ENCODE measurements at places on chromosomes 3 and 15.
A peak's percentile ranks its signal among the peaks of the same experiment; 100 is the strongest.

DNA sequence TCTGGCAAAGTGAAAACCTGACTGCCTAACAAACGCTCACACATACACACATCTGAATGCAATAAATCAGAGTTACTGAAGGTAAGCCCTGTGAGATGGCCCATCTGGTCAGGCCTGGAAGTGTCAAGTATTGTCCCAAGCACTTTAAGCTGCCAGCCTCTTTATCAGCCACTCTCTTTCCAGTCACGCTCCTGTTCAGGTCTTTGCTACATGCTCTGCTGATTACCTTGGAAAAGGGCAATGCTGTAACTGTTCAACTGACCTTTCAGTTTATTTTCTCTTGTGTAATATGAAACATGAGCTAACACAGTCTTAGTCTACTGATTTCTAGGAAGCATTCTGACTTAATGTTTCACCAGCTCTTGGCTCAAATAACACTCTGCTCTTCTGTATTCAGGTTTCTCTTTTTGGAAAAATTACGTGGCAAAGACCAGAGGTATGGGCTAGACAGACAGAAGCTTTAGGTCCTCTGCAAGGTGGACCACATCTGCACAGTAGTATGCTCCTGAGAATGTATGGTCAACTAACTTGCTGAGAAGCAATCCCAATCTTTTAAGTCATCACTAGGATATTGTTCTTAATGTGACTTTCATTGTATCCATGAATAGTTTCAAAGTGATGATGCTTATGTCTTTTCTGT is 44.5 kb downstream of the GBE1 start:
- DNase-seq, result peak; percentile 82

- DNase-seq, result no peak
These were observed 13.3 kb upstream of the PPP1R2 start for GRCh38 chr3:195556390-195556789.

DNA sequence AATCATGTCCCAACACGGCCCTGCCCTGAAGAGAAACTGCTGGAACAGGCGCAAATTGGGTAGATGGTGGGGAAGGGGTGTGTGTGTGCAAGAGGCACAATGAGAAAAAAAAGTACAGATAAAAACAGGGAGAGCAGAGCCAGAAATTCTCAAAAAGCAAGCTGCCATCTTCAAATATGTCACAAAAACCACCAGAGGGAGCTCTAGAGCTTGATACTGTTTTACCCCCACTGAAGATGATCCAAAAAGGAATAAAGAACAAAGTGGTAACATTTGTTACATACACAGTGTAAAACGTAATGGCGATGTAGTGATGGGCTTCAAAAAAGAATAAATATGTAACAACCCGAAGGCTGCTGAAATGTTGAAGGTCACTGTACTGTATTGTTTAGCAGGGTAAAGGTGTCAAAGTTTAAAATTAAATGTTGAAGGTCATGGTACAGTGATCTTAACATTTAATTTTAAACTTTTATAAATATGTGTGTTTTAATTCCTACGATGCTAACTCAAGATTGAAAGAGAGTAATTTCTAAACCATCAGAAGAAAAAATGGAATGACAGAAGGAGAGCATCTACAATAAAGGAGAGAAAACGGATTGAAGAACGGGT is 6.0 kb downstream of the SNRPA1 start:
- DNase-seq, result peak; percentile 25

DNA sequence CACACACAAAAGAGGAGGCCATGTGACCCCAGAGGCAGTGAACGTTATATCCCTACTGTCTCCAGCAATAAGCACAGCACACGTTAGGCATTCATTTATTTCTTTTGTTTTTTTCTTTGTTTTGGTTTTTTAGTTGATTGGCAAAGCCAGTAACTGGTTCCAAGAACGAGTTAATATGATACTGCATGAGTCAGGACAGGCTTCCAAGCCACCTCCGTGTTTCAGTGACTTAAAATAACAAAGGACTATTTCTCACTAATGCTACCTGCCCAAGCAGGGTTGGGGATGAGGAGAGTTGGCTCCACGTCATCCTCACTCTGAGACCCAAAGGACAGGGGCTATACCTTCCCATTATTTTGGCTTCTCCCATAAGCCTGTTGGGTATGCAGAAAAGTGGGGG is 130.5 kb downstream of the ST8SIA2 start:
- no peak for DNase-seq

- DNase-seq, result no peak
These were observed at the start of gene OCA2 for GRCh38 chr15:28098766-28099554. OCA2 (minus strand) TSS chr15:28099315; CDS start chr15:28081874, 17,441 bp downstream.

DNA sequence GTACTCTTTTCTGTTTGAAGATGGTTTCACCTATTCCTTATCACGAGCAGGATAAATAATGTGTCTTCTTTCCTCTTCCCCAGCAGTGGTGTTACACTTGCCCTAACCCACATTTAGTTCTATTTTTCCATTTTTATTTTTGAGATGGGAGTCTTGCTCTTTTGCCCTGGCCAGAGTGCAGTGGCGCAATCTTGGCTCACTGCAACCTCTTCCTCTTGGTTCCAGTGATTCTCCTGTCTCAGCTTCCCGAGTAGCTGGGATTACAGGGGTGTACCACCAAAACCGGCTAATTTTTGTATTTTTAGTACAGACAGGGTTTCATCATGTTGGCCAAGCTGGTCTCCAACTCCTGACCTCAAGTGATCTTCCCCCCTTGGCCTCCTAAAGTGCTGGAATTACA is 372.4 kb downstream of the FOXP1 start:
- DNase-seq, result no peak

All from RCC 7860 (cell line).